ENCODE measurements at places on chromosomes 11 and 22.

- H3K4me3 ChIP-seq: no peak overlapping the region
- H3K4me1 ChIP-seq: peaks cover under 1% of the 10 kb centered on the region
- H3K36me3 ChIP-seq: peaks cover 88% of the 10 kb centered on the region
- no peak for DNase-seq
- H3K27me3 ChIP-seq: no peaks in the 10 kb centered on the region
- no peak overlapping the region for H3K27ac ChIP-seq
Measured at GRCh38 chr11:62532096-62532495, 14.5 kb downstream of the AHNAK start.

GRCh38 chr11:131866535-131867400 lies 496.4 kb downstream of the NTM start:
- H3K36me3 ChIP-seq: no peaks in the 10 kb centered on the region
- DNase-seq: no peak
- no peaks in the 10 kb centered on the region for H3K27me3 ChIP-seq
- H3K27ac ChIP-seq: no peak overlapping the region

DNA sequence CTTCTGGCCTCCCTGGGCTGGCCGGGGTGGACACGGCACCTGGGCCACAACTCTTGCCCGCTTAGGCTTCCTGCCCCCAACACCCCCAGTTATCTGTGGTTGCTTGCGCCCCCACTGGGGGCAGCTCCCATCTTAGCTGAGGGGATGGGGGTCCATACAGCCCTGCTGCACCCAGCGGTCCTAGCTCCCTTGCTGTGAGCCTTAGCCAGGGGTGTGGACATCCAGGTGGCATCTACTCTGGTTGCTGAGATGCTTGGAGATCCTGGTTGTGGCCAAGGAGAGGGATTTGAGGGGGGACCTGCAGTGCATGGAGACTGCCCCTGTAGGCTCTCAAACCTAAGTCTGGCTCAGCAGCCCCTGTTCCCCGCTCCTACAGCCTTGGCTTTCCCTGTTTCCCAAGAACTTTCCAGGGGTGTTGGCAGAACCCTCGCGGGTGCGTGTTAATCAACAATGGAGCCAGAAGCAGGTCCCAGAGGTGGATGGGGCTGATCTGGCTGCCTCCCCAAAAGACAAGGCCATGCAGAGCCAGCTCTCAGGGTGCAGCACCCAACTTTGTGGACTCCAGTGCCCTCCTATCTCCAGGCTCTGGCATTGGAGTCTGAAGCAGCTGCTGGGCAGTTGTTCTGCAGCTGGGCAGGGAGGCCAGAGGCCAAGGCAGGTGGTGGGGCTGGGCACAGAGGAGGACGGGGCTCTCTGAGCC lies 3.3 kb downstream of the KCNQ1 start:
- H3K4me1 ChIP-seq: no peaks in the 10 kb centered on the region
- no peak overlapping the region for H3K4me3 ChIP-seq
- no peaks in the 10 kb centered on the region for H3K36me3 ChIP-seq
- no peak for DNase-seq
- no peaks in the 10 kb centered on the region for H3K27me3 ChIP-seq

GRCh38 chr11:96331699-96332116 lies 11.3 kb downstream of the MAML2 start:
- DNase-seq: no peak
- H3K36me3 ChIP-seq: no peaks in the 10 kb centered on the region
- H3K27ac ChIP-seq: peak overlapping the region; percentile 0
- no peak overlapping the region for H3K4me3 ChIP-seq
- H3K4me1 ChIP-seq: peaks cover 64% of the 10 kb centered on the region
- H3K27me3 ChIP-seq: no peaks in the 10 kb centered on the region

DNA sequence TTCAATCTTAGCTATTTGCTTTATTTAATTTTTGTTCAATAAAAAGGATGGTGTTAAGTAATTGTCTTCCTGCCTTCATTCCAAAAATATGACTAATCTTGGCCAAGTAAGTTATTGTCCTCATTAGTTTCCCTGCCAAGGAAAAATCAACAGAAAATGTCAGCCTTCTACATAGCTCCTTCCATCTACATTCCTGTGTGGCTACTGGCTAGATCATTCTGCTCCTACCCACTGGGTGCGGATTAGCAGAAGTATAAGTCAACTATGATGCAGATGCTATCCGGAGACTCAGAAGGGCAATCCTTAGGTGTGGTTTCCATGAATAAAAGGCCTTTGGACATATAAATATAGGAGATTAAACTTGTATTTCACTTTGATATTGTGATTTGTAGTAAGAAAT lies 154.4 kb downstream of the SBF2 start:
- no peaks in the 10 kb centered on the region for H3K36me3 ChIP-seq
- H3K27ac ChIP-seq: no peak overlapping the region
- no peaks in the 10 kb centered on the region for H3K27me3 ChIP-seq
- peaks cover 15% of the 10 kb centered on the region for H3K4me1 ChIP-seq

DNA sequence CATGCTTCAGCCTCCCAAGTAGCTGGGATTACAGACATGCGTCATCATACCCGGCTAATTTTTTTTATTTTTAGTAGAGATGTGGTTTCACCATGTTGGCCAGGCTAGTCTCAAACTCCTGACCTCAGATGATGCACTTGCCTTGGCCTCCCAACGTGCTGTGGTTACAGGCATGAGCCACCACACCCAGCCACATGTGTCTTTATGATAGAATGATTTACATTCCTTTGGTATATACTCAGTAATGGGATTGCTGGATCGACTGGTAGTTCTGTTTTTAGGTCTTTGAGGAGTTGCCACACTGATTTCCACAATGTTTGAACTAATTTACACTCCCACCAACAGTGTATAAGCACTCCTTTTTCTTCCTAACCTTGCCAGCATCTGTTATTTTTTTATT lies 276.2 kb downstream of the METTL15 start:
- no peaks in the 10 kb centered on the region for H3K27me3 ChIP-seq
- H3K36me3 ChIP-seq: no peaks in the 10 kb centered on the region
- H3K4me1 ChIP-seq: no peaks in the 10 kb centered on the region
- DNase-seq: no peak
- H3K4me3 ChIP-seq: no peak overlapping the region

- no peak for DNase-seq
- H3K36me3 ChIP-seq: no peaks in the 10 kb centered on the region
- no peaks in the 10 kb centered on the region for H3K4me1 ChIP-seq
Measured at GRCh38 chr11:22558664-22559063, 67.0 kb downstream of the FANCF start.

- H3K4me3 ChIP-seq: peak overlapping the region; percentile 91
- H3K27ac ChIP-seq: peak overlapping the region; percentile 68
- H3K36me3 ChIP-seq: no peaks in the 10 kb centered on the region
- no peak for DNase-seq
Measured at GRCh38 chr11:2901196-2901796, 15.7 kb upstream of the CDKN1C start.

GRCh38 chr11:124658501-124658900 lies 15.0 kb downstream of the SIAE start:
- H3K4me1 ChIP-seq: no peaks in the 10 kb centered on the region
- H3K27me3 ChIP-seq: no peaks in the 10 kb centered on the region
- H3K27ac ChIP-seq: no peak overlapping the region
- no peak for DNase-seq

- H3K27me3 ChIP-seq: no peaks in the 10 kb centered on the region
- H3K4me1 ChIP-seq: no peaks in the 10 kb centered on the region
- H3K4me3 ChIP-seq: no peak overlapping the region
- no peaks in the 10 kb centered on the region for H3K36me3 ChIP-seq
- DNase-seq: no peak
Measured at GRCh38 chr11:24124876-24125275, 372.0 kb upstream of the LUZP2 start.

- no peaks in the 10 kb centered on the region for H3K36me3 ChIP-seq
- H3K27ac ChIP-seq: no peak overlapping the region
- no peaks in the 10 kb centered on the region for H3K4me1 ChIP-seq
- H3K27me3 ChIP-seq: no peaks in the 10 kb centered on the region
- DNase-seq: no peak
Measured at GRCh38 chr11:70537576-70538571, 139.5 kb downstream of the CTTN start.

GRCh38 chr11:35041070-35041554 lies 97.9 kb upstream of the CD44 start:
- H3K4me1 ChIP-seq: no peaks in the 10 kb centered on the region
- H3K4me3 ChIP-seq: no peak overlapping the region
- no peaks in the 10 kb centered on the region for H3K36me3 ChIP-seq
- no peak for DNase-seq
- no peak overlapping the region for H3K27ac ChIP-seq

DNA sequence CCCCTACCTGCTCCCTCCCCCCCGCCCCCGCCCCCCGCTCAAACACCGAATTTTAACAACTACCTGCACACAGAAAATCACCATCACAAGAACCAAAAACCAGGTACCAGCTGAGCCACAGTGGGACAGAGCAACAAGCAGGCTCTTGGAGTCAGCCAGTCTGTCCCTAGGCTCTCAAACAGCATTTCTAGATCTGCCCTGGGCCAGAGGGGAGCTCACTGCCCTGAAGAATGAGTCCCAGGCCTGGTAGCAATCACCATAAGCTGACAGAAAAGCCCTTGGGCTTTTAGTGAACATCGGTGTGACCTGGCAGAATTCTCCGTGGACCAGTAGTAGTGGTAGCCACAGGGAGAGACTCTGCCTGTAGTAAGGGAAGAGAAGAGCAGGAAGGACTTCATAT lies 58.3 kb downstream of the C11orf87 start:
- H3K36me3 ChIP-seq: no peaks in the 10 kb centered on the region
- H3K27ac ChIP-seq: no peak overlapping the region
- no peak overlapping the region for H3K4me3 ChIP-seq
- H3K4me1 ChIP-seq: no peaks in the 10 kb centered on the region
- no peaks in the 10 kb centered on the region for H3K27me3 ChIP-seq

DNA sequence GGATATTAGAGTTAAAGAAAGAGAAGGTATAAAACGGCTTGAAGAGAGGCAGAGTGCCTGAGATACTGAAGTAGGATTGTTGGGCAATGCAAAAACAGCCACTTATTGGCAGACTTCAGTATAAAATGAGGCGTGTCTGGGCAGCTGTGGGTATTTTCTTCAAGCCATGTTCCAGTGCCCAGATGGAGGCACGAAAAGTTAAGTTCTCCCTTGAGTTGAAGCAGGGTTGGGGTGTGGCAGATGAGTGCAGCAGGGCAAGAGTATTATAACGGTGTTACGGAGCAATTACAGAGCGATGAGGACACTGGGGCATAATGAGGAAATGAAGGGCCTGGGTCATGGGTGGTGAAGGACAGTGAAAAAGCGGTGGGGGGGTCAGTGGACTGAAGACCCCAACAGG lies 73.7 kb upstream of the CREB3L1 start:
- H3K27me3 ChIP-seq: no peaks in the 10 kb centered on the region
- DNase-seq: no peak
- H3K4me3 ChIP-seq: no peak overlapping the region
- no peaks in the 10 kb centered on the region for H3K4me1 ChIP-seq
